ENCODE measurements at places on chromosomes 4 and X. TPM values are rescaled to one million over a fixed set of nuclear protein-coding genes. Genes with fewer than 3 reads are reported as not detected.

DNA sequence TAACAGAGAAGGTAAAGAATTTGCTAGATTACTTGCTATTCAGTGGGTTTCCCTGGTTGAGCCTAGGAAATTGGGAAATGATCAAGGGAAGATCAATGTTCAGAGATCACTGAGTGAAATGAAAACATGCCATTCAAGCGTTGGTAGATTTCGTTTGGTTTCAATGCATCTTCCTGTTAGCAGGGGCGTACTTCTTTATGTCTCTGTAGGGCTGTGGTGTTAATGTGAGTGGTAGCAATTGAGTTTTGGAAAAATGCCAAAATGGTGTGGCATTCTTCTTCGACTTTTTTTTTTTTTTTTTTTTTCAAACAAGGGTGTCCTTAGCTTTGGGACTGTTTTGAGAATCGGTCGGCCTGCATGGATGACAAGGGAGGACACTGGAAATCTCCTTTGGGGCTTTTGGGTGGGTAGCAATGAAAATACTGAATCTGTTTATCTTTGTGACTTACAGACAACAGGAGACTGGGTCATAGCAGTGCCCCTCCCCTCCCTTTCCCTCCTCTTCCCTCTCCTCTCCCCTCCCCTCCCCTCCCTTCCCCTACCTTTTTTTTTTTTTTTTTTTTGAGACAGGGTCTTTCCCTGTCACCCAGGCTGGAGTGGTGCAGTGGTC is 50.4 kb downstream of the SPRY1 start:
- no peak for DNase-seq

The MYOZ2 gene
- total RNA-seq = not detected

GRCh38 chrX:149908308-149908707 is 21.1 kb upstream of the HSFX4 start:
- no peak for DNase-seq

GRCh38 chr4:52983563-52984303 is 121.6 kb downstream of the RASL11B start:
- peak; percentile 42 for DNase-seq

The LIN54 gene
- 15.4 TPM for total RNA-seq

DNA sequence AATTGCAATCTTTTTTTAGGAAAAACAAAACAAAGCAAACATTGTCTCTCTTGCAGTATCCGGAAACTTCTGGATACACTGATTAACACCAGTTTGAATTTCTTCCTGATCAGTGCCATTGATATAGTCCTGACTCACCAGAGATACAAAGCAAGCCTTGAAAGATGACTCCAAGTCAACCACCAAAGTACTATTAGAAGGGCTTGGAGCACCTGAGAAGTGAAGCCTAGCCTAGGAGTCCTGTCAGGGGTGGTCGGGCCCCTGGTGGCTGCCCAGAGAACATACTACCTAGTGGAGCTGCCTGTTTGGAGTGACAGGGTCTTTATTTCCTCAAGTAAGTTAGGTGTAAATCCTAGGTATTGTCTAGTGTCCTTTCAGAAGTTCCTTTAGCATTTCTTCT is 593.2 kb downstream of the ZNF674 start:
- peak; percentile 59 for DNase-seq

DNA sequence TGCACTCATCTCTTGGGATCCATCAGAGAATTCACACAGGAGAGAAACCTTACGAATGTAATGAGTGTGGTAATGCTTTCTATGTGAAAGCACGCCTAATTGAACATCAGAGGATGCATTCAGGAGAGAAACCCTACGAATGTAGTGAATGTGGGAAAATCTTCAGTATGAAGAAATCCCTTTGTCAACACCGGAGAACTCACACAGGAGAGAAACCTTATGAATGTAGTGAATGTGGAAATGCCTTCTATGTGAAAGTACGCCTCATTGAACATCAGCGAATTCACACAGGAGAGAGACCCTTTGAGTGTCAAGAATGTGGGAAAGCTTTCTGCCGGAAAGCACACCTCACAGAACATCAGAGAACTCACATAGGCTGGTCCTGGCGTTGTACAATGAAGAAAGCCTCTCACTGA is 42.8 kb downstream of the ZNF157 start:
- no peak for DNase-seq

- no peak for DNase-seq
Measured at GRCh38 chr4:74335341-74336021, 27.2 kb downstream of the EPGN start.

Measured in mammary epithelial cell (primary cell).